ENCODE measurements at places on chromosomes 7 and 10.

GRCh38 chr7:106223156-106223555 lies 61.6 kb downstream of the NAMPT start:
- no peak for DNase-seq

DNA sequence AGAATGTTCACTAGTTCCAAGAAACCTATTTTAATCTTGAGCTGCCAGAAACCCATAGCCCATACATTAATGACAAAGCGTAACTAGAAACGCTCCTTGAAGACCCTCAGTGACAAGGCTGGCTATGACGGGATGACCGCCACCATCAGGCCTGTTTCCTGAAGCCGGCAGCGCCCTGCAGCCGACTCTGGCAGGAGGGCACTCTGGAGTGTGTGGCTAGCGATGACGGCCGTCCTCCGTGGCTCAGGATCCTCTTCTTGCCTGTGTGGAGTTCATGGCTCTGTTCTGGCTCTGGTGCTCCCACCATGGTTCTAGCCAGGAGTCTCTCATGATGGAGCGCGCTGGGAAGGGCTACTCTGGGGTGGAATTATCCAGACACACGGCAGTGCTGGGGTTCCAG lies 224.1 kb downstream of the ADARB2 start:
- DNase-seq: no peak

DNA sequence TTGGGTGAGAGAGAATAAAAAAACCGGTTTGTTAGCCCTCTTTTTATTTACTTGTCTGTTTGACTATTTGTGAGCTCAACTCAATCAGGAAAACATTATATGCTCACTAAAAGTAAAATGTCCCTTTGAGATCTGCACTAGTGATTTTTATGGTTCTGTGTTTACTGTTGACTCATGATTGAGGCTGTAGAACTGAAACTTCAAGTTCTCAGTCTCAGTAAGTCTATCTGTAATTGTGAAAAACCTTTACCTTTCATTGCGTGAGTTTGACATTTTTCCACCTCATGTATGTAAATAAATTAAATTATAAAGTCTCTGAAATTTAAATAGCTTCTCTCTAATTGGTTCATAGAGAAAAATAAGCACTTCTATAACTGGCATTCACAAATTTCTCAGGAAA lies 17.0 kb upstream of the CASD1 start:
- peak; percentile 11 for DNase-seq

DNA sequence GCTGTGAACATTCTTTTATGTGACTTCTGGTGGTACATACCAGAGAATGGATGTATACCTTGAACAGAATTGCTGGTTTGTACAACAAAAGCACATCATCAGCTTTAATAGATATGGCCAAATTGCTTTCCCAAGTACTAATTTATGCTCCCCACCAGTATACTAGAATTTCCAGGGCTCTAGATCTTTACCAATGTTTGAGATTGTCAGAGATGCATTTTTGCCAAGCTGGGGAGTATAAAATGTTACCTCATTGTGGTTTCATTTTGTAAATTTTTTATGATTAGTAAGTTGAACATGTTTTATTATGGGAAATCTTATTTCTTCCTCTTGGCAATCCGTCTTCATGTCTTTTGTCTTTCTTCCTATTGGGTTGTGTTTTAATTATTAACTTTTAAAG lies 179.9 kb upstream of the TMEM106B start:
- no peak for DNase-seq

DNA sequence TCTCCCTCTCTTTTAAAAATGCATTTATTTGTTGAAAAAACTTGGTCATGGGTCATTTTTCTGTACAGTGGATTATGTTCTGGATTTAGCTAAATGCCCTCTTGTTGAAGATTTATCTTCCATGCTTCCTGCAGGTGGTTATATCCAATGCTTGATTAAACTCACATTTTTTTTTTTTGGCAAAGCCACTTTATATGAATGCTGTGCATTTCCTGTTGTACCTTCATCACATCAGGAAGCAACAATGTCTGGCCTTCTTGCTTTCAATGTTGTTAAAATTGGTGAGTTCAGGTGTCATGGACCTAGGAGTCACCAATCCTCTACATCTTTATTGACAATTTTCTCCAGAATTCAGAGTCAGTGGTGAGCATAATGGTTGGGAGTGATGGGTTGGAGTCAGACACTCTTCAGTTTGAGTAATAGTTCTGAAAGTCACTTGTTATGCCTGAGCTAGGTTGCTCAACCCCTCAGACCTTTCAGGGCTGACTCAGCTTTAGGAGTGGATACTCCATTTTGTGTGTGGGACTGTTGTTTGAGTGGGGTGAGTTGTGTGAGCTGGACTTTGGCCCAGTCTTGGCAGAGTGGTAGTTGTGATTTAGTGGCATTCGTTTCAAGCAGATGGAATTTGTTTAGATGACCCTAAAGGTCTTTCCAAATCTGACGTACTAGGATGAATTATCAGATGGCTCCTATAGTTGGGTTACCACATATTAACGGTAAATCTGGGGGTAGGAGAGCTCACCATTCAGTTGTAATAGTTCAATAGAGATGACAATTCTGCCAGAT lies 213.5 kb upstream of the ZNF32 start:
- DNase-seq: no peak
